Stomach (tissue), 19 donors: ENCODE measurements at places on chromosomes 13 and 19.
A peak's percentile ranks its signal among the peaks of the same experiment; 100 is the strongest.

- DNase-seq = no peak
Measured at GRCh38 chr19:29576046-29576606, 30.0 kb upstream of the POP4 start.

DNA sequence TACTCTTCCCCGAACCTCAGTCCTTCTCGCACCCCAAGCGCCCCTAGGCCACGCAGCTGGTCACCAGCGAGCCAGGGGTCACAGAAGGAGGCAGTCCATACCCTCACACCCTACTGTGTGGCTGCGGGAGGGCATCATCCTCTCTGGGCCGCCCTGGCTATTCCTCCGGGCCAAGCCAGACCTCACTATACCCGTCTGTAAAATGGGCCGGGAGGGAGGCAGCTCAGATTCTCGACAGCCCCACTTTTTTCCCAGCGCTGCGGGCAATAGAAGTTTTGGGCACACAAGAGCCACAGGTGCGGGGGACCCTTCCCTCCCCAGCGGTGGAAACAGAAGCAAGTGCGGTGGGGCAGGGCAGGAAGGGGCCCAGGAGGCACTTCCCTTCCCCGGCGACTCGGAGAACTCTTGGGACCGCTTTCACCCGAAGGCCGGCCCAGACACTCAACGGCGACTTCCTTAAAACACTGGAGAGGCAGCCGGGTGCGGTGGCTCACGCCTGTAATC lies 5.6 kb upstream of the ARRDC2 start:
- peak; percentile 26 for DNase-seq

DNA sequence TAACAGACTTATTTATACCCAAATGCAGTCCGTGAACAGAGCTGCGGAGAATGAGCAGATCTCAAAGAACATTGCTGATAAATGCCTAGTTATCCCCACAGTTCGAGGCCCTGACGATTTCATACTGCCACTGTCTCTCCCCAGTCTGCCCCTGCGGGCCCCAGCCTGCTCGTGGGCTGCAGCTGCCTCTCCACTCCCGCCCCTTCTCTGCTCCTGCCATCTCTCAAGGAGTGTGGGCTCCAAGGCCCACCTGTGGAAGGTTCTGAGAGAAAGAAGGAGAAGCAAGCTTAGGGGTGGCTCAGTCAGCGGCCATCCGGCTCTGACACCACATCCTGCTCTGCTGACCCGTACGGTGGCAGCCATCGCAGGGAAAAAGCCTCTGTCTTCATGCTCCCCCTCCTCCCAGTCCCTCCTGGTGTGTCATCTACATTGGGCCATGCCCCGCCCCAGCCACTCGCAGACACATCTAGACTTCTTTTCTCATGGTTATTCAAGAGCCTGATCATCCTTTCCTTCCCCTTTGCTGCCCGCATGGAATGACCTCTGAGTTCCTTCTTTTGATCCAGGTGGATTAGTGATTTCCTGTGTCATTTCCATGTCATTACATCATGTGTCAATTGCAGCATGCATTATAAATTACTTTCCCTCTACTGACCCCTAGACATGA lies 52.0 kb downstream of the EPS15L1 start:
- no peak for DNase-seq

DNA sequence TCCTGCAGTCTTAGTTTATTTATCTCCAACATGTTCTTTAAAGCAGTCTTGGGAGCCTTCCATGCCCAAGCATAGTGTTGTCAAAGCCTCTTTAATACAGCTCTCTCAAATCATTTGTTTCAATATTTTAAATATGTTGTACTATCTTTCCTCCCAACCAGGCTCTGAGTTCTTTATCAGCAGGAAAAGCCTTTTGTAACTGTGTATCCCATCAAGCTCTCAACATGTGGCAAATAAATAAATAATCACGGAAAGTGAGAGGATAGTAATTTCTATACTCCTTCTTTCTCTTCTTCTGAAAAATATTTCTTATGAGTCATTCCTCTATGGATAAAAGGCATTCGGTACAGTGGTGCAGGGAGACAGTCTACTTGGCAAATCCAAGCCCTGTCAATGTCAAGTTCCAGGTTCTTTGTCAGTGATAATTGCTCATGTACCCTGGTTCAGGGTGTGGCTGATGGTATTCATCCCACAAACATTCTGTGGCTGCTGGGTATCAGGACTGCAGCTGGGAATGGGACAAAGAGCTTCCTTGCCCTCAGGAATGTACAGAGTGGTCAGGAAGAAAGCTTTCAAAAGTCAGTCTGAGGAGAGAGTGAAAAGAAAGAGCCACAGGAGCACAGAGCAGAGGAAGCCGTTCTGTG lies 384.3 kb downstream of the EFNB2 start:
- DNase-seq = peak; percentile 18

DNA sequence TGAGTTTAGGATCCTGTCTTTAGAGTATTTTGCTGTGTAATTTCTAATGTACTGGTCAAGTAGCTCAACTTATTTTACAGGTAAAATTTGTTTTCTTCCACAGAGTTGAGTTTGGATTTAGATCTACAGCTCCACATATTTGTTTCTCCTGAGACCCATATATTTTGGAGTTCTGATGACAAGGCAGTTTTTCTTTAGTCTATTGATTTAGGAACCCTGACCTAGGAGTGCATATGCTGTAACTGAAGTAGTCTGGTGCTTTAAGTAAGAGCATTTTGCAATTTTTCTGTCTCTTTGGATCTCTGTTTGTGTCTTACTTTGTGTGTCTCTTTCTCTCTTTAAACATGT lies 19.5 kb upstream of the SPRY2 start:
- no peak for DNase-seq

DNA sequence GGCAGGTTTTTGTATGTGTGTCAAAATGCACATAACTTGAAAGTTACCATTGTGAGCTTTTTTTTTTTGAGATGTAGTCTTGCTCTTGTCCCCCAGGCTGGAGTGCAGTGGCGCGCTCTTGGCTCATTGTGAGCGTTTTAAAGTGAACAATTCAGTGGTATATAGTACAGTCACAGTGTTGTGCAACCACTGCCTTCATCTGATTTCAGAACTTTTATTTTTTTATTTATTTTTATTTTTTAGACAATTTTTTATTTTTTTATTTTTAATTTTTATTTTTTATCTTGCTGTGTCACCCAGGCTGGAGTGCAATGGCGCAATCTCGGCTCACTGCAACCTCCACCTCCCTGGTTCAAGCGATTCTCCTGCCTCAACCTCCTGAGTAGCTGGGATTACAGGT lies 15.0 kb downstream of the SLC25A42 start:
- no peak for DNase-seq

DNA sequence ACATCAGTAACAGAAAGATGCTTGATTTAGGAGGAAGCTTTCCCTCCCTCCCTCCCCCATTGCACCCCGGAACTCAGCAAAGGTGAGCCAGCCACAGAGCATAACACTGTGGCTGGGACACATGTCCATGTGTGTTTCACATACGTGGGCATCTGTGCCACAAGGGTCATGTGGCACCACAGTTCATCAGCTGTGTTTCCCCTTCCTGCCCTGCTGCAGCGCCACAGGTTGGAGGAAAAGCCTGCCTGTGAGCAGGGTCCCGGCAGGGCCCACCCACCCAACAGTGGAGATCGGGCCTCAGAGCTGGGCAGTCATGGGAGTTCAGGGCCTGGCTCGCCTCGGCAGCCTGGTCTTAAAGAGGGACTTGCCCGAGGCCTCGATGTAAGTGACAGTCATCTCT lies 2.8 kb downstream of the ACP5 start:
- no peak for DNase-seq
